ENCODE measurements at places on chromosomes 1 and 21.
A peak's percentile ranks its signal among the peaks of the same experiment; 100 is the strongest.

GRCh38 chr1:109277434-109278204 is 5.3 kb downstream of the PSRC1 start:
- DNase-seq: peak; percentile 41

DNA sequence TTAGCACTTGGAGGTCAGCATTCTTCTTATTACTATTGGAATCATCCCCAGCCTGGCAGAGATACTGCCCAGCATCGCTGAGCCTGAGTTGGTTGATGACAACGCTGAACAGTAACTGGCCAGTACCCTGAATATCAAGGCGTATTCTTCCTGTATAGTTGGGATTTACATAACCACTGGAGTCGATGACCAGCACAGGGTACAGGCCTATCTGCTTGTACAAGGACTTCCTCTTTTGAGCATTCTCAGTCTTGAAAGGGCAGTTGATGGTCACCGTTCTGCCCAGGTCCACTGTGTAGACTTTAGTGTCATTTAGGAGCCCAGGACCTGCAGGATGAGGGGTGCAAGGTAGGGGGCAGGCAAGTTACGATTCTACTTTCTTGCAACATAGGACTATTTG is 8.8 kb downstream of the PIGR start:
- no peak for DNase-seq

DNA sequence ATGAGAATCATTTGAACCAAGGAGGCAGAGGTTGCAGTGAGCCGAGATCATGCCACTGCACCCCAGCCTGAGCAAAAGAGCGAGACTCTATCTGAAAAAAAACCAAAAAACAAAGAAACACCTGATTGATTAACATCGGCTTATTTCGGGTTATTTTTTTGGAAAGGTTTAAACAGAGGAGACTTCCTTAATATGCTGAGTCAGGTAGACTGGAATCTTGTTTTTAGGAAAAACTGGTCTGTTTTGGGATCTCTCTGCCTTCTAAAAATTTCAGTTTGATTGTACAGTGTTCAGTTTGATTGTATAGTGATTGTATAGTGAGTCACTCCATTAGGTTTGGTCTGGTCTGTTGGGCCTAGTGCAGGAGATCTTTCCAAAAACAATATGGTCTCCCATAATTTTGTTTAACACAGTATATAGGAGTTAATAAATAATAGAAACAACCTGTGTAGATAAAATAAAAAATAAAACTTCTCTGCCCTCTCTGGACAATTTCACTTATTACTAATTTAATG is 196.3 kb upstream of the CHRM3 start:
- no peak for DNase-seq

DNA sequence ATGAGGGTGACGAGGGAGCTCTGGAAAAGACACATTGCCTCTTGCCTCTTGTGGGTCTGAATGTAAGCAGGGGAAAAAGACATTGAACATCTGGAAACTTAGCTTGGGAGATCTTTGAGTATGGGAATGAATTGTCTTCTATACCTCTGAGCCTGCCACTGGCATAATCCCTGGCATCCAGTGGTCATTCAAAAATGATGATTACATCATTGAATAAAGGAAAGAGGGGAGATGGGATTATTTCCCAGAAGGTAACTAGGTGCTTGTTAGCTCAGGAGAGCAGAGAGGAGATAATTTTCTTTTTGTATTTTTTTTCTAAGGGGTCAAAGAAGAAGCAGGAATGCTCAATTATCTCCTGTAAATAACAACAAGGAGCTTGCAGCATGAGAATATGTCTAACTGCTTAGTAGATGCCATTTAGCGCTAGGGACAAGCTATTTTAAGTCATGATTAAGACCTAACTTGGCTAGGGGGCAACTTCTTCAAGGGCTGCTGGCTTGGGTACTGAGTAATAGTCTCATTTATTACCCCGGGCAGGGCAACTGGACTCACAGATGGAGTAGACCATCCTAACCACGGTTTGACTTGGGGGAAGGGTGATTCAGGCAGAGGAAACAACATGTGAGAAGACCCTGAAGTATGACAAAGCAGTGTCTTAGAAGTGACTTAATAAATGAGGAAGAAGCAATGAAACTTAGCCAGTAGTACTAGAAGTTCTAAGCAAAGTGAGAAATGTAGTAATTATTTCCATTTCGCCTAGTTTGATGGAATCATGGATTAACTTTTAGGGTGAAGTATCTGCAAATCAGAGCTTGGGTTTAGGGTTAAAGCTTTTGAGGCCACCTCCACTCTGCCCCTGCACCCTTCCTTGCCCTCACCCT is 11.0 kb upstream of the XCL2 start:
- no peak for DNase-seq

- no peak for DNase-seq
Observed at GRCh38 chr21:38741950-38742256, 63.8 kb upstream of the ETS2 start.

- DNase-seq: no peak
Observed at GRCh38 chr1:66730462-66730861, 21.8 kb upstream of the DYNLT5 start.

GRCh38 chr1:7350804-7351203 is 420.3 kb upstream of the VAMP3 start:
- no peak for DNase-seq

DNA sequence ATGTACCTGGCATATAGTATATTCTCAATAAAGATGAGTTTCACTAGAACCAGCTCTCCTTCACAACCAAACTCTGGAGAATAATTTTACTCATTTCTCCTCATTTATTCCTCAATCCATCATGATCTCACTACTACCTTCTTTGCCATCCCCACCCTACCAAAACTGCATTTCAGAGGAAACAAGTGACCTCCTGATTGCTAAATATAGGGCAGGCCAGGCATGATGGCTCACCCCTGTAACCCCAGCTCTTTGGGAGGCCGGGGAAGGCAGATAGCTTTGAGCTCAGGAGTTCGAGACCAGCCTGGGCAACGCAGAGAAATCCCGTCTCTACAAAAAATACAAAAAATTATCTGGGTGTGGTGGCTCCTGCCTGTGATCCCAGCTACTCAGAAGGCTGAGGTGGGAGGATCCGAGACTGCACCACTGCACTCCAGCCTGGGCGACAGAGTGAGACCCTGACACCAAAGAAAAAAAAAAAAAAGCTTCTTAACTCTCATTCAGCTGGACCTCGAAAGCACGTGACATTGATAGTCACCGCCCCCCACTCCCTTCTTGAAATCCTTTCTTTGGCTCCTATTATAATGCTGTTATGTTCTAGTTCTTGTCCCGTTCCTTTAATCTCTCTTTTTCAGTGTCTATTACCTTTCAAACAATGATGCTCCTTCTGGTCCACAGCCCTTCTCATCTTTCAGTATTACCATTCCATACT is 2.1 kb downstream of the TESK2 start:
- DNase-seq: no peak

- DNase-seq: peak; percentile 49
Observed at GRCh38 chr1:207831517-207832327, 79.2 kb downstream of the CD34 start.

DNA sequence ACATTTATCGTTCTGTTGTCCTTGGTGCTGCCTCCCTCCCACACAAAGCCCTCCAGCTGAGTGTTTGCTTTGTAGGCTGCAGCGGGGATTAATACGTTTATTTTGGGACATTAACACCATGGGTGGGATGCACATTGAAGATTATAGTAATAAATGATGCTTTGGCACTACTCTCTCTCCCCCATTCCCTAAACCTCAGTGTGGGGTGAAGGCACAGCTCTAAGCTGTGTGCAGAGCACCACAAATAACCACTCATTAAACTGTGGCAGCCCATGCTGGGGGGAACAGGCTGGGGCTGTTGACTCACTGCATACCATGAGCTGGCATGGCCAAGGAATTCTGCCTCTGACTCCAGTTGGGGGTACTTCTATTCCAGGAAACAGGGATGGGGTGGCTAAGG is 7.7 kb downstream of the PCP4L1 start:
- no peak for DNase-seq

DNA sequence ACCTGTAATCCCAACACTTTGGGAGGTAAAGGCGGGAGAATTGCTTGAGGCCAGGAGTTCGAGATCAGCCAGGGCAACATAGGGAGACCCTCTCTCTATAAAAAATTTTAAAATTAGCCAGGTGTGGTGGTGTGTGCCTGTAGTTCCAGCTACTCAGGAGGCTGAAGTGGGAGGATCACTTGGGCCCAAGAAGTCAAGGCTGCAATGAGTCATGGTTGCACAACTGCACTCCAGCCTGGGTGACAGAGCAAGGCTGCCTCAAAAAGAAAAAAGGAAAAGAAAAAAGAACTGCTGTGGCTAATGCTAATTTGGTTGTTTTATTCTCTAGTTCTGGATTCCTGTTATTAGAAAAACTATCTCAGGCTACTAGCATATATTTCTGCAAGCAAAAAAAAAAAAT is 29.8 kb downstream of the DBT start:
- DNase-seq: no peak

GRCh38 chr21:28356422-28356821 is 636.3 kb downstream of the LTN1 start:
- no peak for DNase-seq

DNA sequence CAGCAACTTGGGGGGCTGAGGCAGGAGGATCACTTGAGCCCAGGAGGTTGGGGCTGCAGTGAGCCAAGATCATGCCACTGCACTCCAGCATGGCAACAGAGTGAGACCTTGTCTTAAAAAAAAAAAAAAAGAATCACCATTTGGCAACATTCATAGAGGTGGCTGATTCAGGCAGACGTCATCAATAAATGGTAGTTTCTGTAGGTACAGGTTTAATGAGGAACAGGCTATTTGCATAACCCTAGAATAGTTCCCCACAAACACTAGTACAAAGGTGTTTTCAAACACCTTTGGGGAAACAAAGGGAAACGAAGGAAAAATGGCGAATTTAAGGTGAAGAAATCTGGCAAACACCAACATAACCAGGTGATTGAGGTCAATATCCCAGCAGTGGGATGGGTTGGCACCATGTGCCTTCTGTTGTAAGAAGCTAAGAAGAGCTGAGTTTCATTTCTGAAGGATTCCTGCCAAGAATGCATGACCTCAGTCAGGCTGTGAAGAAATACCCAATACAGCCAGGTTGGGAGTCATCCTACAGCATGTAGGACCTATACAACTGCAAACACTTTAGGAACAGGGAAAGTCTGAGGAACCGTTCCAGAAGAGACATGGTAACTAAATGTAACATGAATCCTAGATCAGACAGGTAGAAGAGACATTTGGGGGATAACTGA is 5.6 kb downstream of the LPAR3 start:
- DNase-seq: no peak

GRCh38 chr1:224619209-224619608 is 3.1 kb downstream of the CNIH3 start:
- no peak for DNase-seq

DNA sequence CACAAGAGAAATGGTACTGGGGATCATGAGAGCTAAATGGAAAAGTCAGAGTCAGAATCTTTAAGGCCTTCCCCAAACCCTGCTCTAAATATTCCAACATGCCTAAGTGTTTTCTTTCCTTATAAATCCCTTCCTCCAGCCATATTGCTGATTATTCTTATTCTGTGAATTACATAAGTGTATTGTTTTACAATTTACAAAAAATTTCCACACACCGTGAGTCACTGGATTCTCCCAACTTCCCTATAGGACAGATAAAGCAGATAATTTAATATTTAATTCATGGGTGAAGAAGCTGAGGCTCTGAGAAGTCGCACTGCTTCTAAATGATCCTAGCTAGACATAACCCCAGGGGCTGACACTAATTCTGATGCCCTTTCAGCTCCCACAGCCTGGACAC is 243.3 kb upstream of the JUN start:
- DNase-seq: no peak

DNA sequence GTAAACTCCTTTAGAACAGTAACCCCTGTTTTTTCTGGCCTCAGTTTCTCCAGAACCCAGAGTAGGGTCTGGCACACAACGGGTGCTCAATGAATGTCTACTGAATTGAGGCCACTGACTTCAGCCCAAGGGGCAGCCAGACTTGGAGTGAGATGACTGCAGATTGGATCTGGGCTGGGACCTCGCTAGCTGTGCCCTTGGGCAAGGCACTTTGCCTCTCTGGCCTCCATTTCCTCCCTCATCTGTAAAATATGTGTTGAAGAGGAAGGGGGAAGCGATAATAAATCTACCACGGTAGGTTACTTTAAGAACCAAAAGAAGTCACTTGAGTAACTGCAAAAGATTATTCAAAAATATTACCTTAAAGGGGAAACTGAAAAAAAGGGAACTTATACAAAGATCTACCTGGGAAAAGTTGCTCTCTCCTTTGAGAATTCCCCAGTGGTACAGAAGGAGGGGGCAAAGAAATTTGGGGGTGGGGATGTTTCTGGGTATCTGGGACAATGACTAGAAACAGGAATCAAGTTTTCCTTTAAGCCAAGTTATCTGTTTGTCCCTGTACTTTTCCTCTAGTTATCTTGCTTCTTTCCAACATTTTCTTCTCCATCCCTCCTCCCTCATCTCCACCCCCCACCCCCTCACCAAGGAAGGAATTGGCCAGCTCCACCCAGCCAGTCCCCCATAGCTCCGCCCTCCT is 394 bp upstream of the GRHL3 start:
- no peak for DNase-seq

GRCh38 chr1:237309595-237310118 is 267.7 kb downstream of the RYR2 start:
- no peak for DNase-seq

DNA sequence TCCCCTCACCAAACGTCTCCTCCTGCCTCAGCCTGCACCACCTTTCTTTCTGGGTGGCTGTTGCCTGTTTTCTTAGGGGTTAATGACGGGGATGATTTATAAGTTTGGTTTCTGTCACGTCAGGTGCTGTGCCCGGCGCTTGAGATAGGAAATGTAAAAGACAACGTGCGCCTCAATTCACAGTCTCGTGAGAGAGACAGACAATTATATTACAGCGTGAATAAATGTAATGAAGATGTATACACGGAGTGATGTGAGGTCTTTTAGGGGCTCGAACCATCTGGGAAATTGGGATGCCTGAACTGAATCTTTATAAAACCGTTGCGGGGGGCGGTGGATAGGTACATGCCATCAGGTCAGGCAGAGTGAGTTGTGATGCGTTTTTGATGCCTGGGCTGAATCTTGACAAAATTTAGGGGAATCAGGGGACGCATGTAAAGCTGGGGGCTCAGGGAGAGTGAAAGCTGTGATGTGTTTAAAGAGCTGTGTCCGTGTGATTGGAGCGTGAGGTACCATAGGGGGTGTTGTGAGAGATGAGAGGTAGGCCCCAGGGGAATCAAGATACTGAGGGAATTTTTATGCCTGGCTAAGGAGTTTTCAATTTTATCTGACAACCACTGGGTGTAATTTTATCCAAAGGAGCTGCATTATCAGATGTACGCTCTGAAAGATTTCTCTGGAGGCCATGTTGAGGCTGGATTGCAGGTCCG is 831 bp downstream of the TIPRL start:
- DNase-seq: no peak

GRCh38 chr1:38667626-38668025 is 191.9 kb downstream of the RRAGC start:
- no peak for DNase-seq

GRCh38 chr1:204782118-204782700 is 88.5 kb upstream of the NFASC start:
- no peak for DNase-seq

Measured in activated T-cell treated with anti-CD3 and anti-CD28 coated beads for 24 hours (primary cell).